ENCODE measurements at places on chromosomes 13 and 19. TPM values are rescaled to one million over a fixed set of nuclear protein-coding genes. Genes with fewer than 3 reads are reported as not detected.

GPR183 gene
- polyA plus RNA-seq: 5.0 TPM

ERCC2 gene
- polyA plus RNA-seq: 31.8 TPM

USHBP1 gene
- 4.8 TPM for polyA plus RNA-seq

MBD3L4 gene
- polyA plus RNA-seq: not detected

THSD8 gene
- polyA plus RNA-seq: 10.2 TPM

PLIN5 gene
- polyA plus RNA-seq: 2.6 TPM

- DNase-seq: no peak
Measured at GRCh38 chr19:54526972-54527371, 24.3 kb downstream of the LAIR2 start.

- no peak for DNase-seq
Measured at GRCh38 chr19:41843371-41843770, 1.1 kb downstream of the LYPD4 start.

- no peak for DNase-seq
Measured at GRCh38 chr13:40336228-40337221, 329.9 kb downstream of the FOXO1 start.

GRCh38 chr13:74134777-74135325, 647 bp upstream of the KLF12 start:
- no peak for DNase-seq

DNA sequence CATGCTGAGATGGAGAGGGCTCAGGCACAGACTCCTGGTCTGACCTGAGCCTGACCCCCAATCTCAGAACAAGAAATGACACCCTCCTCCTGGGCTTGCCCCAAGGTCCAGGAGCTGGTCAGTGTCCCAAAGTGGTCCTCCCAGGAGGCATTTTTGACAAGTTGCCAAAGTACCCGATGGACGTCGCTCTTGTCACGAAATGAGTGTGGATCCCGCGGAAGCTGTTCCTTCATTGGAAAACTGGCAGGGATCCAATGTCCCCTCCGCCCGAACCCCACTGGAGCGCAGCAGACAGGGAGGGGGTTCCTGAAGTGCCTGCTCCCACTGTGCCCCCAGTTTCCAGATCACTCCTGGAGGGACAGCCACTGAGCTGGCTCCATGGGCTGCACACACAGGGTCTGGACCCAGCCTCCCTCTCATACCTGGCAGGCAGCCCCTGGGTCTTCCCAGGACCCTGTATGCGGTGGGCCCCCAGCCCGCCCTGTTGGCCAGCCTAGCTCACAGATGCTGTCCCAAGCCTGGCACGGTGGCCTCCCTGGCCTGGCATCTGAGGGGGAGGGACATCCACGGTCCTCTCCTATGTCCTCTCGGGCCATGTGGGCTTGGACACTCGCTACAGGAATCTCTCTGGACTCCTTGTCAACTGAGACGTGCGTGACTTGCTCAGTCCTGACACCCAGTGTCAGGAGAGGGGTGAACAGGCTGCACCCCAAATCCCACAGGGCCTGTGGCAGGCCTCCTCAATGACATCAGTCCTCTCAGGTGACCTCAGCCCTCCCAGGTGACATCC, 12.8 kb upstream of the ZNF14 start:
- no peak for DNase-seq

GRCh38 chr19:3548606-3549005, 8.8 kb downstream of the MFSD12 start:
- DNase-seq: no peak

DNA sequence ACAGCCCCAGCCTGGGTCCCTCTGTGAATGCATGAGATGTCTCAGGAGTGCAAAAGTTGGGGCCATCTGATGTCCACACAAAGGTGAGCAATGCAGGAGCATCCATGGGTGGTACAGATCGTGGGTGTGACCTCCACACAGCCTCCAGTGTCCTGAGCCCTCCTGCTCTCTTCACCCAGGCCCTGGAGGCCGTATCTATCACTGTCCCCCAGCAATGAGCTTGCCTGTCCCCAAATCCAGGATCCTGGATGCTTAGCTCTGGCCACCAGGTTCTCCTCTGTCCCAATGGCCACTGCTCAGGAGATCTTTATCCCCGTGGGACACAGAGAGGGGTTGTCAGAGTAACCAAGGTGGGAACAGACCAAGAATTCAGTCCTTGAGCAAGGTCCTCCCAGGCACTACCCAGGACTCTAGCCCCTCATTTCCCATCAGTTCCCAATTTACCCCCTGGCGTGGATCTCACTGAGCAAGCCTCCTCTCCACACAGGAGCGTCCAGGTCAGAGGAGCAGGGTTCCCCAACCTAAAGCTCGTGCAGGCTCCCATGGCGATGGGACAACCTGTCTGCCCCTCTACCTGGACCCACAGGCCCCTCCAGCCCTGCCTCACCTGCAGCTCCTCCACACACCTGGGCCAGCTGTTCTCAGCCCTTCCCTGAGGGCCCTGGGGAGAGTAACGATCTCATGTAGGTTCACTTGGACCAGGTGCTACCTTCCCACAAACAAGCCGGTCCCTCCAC, 11.3 kb downstream of the CEACAM21 start:
- DNase-seq: no peak

GRCh38 chr19:4971424-4971793, 2.5 kb downstream of the KDM4B start:
- no peak for DNase-seq

DNA sequence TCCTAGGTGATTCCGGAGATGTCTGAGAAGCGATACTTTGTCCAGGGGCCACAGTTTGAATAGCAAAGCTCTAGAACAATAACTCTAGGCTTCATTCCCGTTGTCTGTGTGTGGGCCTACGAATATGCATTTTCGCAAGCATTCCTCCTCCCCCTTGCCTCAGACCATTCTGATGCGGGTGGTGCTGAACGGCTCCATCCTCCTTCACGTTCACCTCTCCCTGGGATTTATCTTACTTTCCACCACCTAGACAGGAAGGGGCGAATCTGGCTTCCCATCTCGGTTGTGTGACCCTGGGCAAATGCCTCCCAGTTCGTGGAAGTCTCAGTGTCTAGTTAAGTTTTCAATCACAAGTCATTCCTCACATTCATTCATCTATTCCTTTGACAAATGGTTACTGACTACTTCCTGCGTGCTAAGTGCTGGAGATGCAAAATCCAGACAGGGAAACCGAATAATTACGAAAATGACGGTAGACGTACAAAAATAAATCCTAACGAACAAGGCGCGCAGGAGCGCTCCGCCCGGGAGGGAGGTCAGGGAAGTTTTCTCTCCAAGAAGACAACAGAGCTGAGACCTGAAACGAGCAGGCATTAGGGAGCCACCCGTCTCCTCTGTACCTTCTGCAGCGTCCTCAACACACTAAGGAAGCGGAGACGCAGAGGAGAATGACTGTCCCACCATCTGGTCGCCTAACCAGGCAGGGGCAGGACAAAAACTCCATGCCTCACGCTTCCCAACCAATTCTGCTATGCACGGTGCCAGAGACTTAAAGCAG, 1.3 kb upstream of the CNOT3 start:
- DNase-seq: no peak

DNA sequence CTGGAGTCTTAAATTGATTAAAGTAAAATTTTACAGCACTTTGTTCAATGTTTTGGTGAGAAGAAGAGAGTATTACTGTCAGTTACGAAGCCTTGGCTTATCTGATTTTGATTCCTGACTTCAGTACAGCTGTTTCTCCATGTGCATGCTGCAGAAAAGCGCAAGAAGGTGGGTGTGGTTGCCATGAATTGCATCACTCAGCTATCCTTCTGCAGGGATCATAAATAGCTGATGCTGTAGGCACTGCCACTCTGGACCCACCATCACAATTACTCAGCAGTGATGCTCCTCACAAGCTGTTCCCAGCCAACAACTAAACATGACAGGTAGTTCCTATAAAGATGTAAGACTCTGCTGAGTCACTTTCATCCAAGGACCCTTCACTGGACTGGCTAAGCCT, 321.2 kb downstream of the IRS2 start:
- no peak for DNase-seq

DNA sequence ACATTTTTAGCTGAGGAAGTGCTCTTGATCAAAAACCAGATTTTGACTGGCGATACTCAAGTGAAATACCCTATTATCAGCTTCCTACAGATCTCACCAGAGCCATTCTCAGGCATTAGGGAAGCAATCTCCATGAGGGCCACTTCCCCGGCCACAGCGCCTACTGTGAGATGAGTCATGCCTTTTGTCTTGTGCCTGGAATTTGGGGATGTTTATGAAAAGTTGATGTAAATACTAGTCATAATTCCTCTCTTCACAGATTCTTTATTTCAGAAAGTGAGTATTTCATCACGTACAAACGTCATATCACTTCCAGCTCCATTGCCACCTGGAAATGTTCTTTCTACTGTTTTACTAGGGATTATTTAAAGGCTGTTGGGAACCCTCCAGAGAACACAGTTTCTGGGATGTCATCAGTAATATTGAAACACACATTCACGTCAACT, 25.3 kb upstream of the SLC46A3 start:
- no peak for DNase-seq

DNA sequence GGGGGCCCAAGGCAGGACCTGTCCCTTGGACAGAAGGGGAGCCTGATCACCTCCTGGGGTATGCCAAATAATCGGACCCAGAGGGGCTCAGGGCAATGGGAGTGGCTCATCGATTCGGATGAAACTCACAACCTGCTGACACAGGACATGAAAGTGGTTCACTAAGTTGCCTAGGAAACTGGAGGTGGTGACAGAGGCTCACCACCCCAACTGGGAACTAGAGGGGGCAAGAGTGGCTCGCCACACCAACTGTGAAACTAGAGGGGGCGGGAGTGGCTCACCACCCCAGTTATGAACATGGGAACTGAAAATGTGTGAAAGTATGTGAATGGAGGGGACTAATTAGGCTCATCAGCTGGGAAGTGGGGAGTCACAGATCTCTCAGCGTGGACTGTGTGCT, 46.3 kb upstream of the ZNF737 start:
- DNase-seq: no peak

DNA sequence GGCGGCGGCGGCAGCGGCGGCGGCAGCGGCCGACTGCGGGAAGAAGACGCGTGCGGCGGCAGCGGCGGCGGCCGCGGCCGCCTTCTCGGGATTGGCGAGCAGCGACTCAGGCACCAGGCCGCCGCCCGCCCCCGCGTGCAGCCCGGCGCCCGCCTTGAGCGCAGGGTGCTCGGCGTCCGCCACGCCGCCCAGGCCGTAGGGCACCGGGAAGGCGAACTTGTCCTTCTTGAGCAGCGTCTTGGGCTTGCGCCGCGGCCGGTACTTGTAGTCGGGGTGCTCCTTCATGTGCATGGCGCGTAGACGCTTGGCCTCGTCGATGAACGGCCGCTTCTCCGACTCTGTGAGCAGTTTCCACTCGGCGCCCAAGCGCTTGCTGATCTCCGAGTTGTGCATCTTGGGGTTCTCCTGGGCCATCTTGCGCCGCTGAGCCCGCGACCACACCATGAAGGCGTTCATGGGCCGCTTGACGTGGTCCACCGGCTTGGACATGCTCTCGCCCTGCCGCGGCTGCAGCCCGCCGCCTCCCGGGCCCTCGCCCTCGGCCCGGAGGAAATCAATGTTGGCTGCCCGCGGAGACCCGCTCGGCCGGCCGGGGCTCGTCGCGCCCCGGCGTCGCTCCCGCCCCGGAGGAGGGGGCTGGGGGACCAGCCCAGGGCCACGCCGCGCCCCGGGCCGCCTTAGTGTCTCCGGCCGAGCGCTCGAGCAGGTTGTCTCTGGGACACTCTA, 621 bp downstream of the SOX21 start:
- DNase-seq: no peak

GRCh38 chr13:73335944-73336343, 277.1 kb downstream of the KLF5 start:
- no peak for DNase-seq

GRCh38 chr13:96011291-96011872, 41.8 kb downstream of the UGGT2 start:
- DNase-seq: no peak
